Small intestine (tissue), 16 donors: ENCODE measurements at places on chromosomes 12 and 14.

DNA sequence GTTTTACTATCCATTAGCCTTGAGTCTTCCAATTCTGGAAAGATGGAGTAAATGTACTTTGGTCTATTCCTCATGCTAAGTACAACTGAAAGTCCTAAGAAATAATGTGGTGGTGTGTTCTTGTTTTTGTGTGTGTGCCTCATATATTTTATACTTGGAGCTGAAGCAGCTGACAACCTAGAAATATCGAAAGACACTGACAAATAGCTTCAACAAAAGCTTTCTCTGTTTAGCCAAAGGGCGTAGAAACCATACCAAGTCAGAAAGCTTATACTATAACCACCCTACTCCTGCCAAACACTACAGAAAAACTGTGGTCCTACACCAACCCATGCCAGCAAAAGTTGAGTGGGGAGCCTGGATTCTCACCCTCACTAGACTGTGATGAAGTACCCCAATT lies 188.4 kb downstream of the GPHN start:
- H3K4me3 ChIP-seq = no peak overlapping the region
- H3K27ac ChIP-seq = no peak overlapping the region

- no peak overlapping the region for H3K4me3 ChIP-seq
- no peaks in the 10 kb centered on the region for H3K36me3 ChIP-seq
- DNase-seq = peak; percentile 61
- H3K27me3 ChIP-seq = no peaks in the 10 kb centered on the region
- peak overlapping the region; percentile 88 for H3K27ac ChIP-seq
- peaks cover 11% of the 10 kb centered on the region for H3K4me1 ChIP-seq
These were observed 9.2 kb upstream of the INF2 start for GRCh38 chr14:104680056-104680805.

DNA sequence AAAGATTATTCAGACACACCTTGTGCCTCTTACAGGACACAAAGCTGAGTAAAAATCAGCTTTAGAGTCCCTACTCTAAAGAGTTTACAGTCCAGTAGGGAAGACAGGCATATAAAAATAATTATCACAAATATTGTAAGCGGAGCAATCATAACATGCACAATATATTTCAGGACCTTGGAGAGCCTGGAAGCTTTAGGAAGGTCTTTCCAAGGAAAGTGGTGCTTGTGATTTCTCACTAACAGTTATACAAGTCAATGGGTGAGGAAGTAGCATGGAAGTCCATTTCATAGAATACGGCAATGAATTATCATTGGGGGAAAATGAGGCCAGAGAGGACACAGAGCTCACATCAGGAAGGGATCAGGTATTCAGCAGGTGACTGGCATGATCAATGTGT lies 268.3 kb downstream of the C12orf50 start:
- no peaks in the 10 kb centered on the region for H3K27me3 ChIP-seq
- H3K4me3 ChIP-seq = no peak overlapping the region
- no peak overlapping the region for H3K27ac ChIP-seq
- H3K4me1 ChIP-seq = no peaks in the 10 kb centered on the region
- DNase-seq = no peak
- no peaks in the 10 kb centered on the region for H3K36me3 ChIP-seq

GRCh38 chr14:65134651-65135579 lies 32.6 kb upstream of the MAX start:
- DNase-seq = peak; percentile 55
- H3K4me1 ChIP-seq = no peaks in the 10 kb centered on the region
- H3K27me3 ChIP-seq = no peaks in the 10 kb centered on the region
- no peak overlapping the region for H3K27ac ChIP-seq
- H3K4me3 ChIP-seq = no peak overlapping the region
- no peaks in the 10 kb centered on the region for H3K36me3 ChIP-seq

- no peaks in the 10 kb centered on the region for H3K27me3 ChIP-seq
- no peak for DNase-seq
- H3K4me1 ChIP-seq = no peaks in the 10 kb centered on the region
- no peak overlapping the region for H3K4me3 ChIP-seq
- peaks cover 64% of the 10 kb centered on the region for H3K36me3 ChIP-seq
- no peak overlapping the region for H3K27ac ChIP-seq
These were observed 36.0 kb downstream of the FBRSL1 start for GRCh38 chr12:132525833-132526455.

DNA sequence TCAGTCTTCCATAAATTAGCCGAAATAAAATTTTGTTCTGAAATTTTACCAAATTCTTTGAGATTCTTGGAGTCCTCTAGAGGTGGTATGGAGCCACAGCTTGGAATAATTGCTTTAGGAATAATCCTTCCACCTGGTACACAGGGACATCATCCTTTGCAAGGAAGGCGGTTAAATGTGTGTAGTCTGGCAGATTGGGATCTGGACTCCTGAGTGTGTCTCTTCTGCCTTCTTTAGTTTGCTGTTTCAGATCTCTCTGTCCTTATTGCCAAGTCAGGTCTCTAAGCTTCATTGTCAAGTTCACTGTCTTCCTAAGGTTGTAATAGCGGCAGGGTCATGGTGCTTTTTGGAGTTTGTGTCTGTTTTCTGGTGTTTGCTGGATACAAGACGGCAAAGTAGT lies 393.9 kb upstream of the RGS6 start:
- DNase-seq = no peak
- H3K4me3 ChIP-seq = no peak overlapping the region
- no peak overlapping the region for H3K27ac ChIP-seq
- no peaks in the 10 kb centered on the region for H3K36me3 ChIP-seq

DNA sequence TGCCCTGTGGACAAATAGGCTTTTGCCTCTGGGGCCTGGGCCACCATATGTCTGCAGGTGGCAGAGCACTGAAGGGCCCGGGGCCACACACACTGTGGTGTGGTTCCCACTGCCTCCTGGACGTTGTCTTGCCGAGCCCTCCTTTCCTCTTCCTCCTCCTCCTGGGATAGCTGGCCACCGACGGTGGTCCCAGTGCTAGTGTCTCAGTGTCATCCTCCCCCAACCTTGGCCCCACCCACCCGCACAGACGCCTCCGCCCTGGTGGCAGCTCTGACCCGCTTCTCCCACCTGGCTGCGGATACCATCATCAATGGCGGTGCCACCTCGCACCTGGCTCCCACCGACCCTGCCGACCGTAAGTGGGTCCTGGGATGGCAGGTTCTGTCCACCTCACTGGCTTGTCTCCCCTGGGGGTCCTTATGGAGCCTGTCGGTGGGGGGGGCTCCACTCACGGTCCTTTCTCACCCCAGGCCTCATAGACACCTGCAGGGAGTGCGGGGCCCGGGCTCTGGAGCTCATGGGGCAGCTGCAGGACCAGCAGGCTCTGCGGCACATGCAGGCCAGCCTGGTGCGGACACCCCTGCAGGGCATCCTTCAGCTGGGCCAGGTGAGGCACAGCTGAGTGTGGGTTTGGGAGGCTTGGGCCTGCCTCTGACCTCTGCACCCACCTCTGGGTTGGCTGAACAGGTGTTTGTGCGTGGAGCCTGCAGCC lies 23.5 kb downstream of the HIP1R start:
- no peak overlapping the region for H3K27ac ChIP-seq
- no peak overlapping the region for H3K4me3 ChIP-seq
- no peak for DNase-seq
- no peaks in the 10 kb centered on the region for H3K27me3 ChIP-seq
- H3K36me3 ChIP-seq = peaks cover 32% of the 10 kb centered on the region

- H3K27ac ChIP-seq = no peak overlapping the region
- no peaks in the 10 kb centered on the region for H3K27me3 ChIP-seq
- peaks cover 44% of the 10 kb centered on the region for H3K4me1 ChIP-seq
- no peak for DNase-seq
These were observed 57.0 kb downstream of the NCOR2 start for GRCh38 chr12:124510301-124510970.

- H3K27me3 ChIP-seq = no peaks in the 10 kb centered on the region
- no peaks in the 10 kb centered on the region for H3K4me1 ChIP-seq
- H3K36me3 ChIP-seq = no peaks in the 10 kb centered on the region
- no peak overlapping the region for H3K4me3 ChIP-seq
These were observed 73.9 kb downstream of the SYT1 start for GRCh38 chr12:78938341-78939084.

GRCh38 chr14:94317259-94317658 lies 5.9 kb downstream of the SERPINA6 start:
- H3K4me3 ChIP-seq = no peak overlapping the region
- H3K27ac ChIP-seq = no peak overlapping the region
- no peaks in the 10 kb centered on the region for H3K36me3 ChIP-seq
- no peaks in the 10 kb centered on the region for H3K4me1 ChIP-seq
- DNase-seq = peak; percentile 80

- no peaks in the 10 kb centered on the region for H3K27me3 ChIP-seq
- peak overlapping the region; percentile 74 for H3K27ac ChIP-seq
- H3K4me3 ChIP-seq = peak overlapping the region; percentile 60
- no peaks in the 10 kb centered on the region for H3K36me3 ChIP-seq
These were observed 833 bp upstream of the BHLHE41 start for GRCh38 chr12:26125400-26126339.

DNA sequence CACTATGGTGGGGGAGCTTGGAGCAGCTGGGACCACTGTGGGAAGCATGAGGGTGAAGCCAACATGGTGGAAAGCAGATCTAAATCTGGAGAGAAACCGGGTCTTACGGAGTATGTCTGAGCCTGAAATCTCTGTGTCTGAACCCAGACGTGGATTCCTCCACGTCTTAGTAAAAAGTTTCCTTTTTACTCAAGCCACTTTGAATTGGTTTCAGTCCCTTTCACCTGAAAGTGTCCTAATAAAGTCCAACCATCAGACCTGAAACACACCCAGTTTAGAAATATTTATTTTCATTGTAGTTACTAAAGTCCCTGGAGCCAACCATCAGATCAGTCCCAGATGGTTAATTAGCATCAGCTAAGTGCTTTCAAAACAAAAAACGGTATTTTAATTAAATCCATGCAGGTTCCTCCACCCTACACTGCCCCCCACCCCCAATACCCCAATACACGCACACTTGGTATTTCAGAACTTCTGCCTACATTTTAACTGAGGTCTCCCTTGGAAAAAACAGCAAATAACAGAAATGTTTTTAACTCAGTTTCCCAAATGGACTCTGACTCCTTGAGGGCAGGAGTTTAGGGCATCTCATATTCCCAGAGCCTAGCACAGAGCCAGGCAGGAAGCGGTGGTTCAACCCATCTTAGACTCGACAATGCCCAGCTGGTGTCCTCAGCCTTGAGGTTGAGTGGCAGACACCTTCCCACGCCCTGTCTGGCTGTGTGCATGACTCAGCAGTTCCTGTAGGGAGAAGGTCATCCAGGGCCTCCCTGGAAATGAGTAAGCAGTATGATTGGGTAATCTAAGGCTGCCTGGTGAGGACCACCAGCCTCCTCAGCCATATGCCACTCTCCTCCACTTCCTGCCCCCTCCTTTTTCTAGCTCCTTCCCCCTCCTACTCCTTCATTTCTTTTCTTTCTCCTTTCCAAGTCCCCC lies 175.8 kb downstream of the TTC8 start:
- H3K4me1 ChIP-seq = no peaks in the 10 kb centered on the region
- no peaks in the 10 kb centered on the region for H3K36me3 ChIP-seq
- H3K27ac ChIP-seq = no peak overlapping the region
- H3K27me3 ChIP-seq = no peaks in the 10 kb centered on the region
- no peak overlapping the region for H3K4me3 ChIP-seq
- DNase-seq = peak; percentile 56

DNA sequence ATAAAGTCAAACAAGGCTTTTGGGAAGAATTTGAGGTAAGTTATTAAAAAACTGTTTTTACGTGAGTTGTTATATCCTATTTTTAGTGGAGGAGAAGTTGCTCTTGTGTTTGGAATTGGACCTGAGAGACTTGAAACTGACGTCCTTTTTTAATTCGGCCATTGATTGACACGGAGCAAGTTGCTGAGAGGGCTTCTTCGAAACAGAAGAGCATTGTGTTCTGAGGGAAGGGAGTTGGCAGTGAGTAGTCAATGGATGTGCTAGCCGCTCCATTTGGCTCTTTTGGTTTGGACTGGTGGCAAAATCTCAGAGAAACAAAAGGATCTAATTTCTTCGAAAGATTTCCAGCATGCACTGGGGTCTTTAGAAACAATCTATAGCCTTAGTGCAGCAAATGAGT lies 37.3 kb downstream of the PTPN11 start:
- no peak overlapping the region for H3K27ac ChIP-seq
- H3K4me1 ChIP-seq = no peaks in the 10 kb centered on the region
- H3K4me3 ChIP-seq = no peak overlapping the region
- DNase-seq = no peak
- H3K36me3 ChIP-seq = peaks cover 4% of the 10 kb centered on the region
- no peaks in the 10 kb centered on the region for H3K27me3 ChIP-seq

DNA sequence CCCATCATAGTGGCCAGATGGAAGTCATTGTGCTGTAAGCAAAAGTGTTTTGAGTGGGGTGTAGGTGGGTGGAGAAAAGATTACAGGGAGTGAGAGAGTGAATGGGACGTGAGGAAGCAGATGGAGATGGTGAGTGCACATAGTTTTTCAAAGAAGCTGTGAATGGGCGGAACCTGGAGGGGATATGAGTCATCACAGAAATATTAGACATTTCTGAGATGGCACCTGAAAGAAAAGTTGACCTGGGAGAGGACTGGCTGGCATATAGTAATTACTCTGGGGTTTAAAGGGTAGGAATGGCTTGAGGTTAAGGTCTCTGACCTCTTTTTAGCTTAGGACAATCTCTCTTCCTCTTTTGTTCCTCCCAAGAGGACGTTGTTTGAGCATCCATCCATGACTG lies 50.5 kb downstream of the ANO4 start:
- no peak overlapping the region for H3K4me3 ChIP-seq
- no peak overlapping the region for H3K27ac ChIP-seq
- H3K36me3 ChIP-seq = no peaks in the 10 kb centered on the region
- no peaks in the 10 kb centered on the region for H3K4me1 ChIP-seq

DNA sequence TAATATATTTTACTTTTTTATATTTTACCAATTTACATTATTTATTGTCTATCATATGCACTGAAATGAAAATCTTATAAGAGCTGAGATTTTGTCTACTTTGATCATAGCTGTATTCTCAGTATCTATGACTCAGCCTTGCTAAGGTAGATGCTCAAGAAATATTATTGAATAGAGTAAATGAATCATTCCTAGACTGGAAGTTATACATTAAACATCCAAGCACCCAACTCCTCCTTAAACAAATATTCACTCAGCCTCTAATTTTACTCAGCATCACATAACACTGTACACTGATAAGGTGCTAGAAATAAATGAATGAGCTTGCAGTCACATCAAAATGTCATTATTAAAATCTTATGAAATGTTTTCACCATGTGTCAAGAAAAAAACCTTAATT lies 1424.9 kb downstream of the LRFN5 start:
- DNase-seq = peak; percentile 2
- H3K4me1 ChIP-seq = no peaks in the 10 kb centered on the region
- H3K27me3 ChIP-seq = no peaks in the 10 kb centered on the region
- H3K36me3 ChIP-seq = no peaks in the 10 kb centered on the region
- H3K27ac ChIP-seq = no peak overlapping the region

DNA sequence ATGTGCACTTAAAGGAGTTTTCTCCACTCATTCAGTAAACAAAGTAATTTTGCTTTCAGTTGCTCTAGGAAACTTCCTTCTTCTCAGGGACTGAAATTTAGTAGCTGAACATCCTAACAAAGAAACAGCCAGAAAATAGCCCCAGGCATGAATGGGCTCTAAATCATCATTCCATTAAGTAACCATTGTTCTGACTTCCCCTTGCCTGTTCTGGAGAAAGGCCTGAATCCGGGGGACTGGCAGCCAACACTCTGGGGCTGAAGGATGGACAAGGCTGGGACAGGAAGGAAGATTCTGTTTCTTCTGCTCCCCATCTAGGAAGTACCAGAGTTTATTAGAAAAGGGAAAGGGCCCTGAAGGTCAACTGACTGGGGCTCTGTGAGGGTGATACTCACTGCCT lies 104.5 kb downstream of the ESRRB start:
- no peak overlapping the region for H3K4me3 ChIP-seq
- no peak overlapping the region for H3K27ac ChIP-seq
- no peak for DNase-seq
- H3K36me3 ChIP-seq = no peaks in the 10 kb centered on the region

- H3K27ac ChIP-seq = no peak overlapping the region
- DNase-seq = peak; percentile 45
- H3K36me3 ChIP-seq = no peaks in the 10 kb centered on the region
- peaks cover 20% of the 10 kb centered on the region for H3K27me3 ChIP-seq
- H3K4me1 ChIP-seq = no peaks in the 10 kb centered on the region
These were observed 1133.3 kb downstream of the BCL11B start for GRCh38 chr14:98138666-98139065.
